Fibroblast of lung (primary cell): ENCODE measurements at places on chromosomes 6 and 20.

DNA sequence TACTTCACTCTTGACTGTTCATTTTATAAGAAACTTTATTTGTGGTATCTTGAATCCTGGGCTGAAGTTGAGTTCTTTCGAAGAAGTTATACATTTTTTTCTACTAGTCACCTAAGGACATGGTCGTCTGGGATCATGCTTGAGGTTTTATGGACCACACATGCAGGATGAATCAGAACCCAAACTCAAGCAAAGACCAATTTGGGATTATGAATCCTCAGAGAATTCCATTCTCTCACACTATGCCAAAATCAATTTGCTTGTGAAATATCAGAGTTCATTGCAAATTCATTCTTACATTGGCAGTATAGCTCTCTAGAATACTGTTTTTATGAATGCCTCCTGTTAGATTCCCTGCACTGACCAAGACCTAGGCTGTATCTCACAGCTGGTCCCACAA lies 114.3 kb upstream of the HDAC2 start:
- peak; percentile 27 for DNase-seq

DNA sequence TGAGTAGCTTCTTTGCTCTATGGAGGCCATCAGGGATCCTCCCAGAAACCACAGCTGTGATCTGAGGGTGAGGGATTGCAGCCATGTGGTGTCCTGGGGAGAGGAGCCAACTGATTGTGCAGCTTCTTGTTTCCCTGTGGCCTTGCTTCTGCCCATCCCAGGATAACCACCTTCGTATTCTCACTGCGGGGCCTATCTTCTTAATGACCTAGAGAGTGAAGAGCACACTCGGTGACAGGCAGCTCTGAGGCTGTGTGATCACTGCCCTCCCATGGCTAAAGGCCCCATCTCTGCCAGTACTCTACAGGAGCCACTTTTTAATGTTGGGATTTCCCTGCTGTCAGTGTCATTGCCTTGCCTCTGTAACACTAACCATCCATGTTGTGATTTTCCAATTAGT lies 5.3 kb upstream of the RAET1L start:
- no peak for DNase-seq

DNA sequence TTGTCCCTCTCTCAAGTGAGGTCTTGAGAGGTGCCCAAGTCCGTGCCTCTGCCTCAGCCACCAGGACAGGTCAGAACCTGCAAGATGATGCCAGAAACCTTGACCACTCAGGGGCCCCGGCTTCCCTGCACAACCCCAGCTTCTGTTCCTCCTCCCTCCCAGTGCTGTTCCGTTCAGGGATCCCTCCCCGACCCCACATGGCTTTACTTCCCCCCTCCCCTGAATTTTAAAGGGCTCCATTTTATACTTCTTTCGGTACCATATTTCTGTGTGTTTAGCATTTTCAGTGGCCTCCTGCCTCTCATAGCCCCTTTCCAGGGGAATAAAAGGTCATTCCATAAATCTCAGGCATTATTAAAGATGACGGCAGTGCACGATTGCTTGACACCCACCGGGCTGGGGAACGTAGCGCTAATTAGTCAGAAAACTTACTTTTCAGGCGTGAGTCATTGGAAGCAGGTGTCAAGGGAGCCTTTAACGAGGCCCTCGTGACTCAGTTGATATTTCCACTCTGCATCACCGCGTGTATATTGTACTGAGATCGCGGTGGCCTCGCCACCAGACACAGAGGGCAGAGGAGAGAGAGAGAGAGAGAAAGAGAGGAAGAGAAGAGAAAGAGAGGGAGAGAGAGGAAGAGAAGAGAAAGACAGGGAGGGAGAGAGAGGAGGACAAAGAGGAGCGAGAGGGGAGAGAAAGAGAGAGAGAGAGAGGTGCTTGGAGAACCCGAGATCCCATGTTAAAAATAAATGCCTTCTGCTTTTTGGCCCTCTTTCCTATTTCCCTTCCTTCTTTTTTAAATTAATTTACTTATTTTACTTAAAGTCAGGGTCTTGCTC lies 21.3 kb downstream of the KCNG1 start:
- no peak for DNase-seq

DNA sequence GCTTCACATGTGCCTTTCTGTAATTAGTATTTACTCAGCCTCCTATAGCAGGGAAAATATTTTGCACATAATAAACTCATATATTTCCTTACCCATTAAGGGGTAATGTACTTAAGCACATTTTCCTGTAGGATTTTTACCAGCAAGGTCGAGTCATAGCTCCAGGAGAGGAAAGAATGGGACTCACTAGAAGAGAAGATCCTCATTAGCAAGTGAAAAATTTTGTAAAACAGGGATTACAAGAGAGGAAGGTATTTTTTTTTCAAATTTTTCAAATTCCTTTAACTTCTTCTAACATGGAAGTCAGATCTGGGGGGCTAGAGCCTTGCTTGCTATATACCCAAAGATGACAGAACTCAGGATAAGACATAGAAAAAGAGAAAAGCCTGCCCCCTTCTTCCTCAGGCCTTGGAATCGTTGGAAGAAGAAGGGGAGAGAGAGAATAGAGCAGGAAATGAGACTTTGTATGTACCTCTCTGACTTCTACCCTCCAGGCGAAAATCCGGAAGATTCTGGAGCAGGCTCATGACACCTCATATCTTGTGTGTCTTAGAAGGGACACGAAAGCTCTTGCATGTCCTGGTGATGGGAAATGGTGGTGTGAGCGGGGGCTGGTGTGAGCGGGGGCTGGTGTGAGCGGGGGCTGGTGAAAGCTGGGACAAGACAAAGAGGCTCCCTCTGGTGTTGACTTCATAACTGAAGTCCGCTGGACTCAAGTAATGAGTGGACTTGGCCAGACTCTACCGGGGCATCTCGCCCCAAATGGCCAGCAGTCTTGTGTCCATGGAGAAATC lies 256.9 kb upstream of the PLCB4 start:
- no peak for DNase-seq

DNA sequence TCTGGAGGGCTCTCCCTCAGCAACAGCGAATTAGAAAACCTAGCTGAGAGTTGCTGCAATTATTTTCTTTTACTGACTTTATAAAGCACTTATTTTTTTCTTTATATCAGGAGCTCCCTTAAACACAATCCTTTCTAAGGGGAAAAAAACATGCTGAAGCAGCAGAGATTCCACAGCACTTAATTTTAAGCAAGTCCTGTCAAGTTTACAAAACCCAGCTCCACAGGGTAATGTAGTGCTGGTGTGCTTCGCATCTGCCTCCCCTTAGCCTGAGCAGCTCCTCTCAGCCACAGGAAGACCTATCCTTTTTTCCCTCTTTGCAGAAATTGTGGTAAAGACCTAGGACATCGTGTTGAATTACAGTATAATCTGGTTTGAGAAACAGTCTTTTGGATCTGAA lies 208.1 kb upstream of the SYNDIG1 start:
- DNase-seq = no peak

DNA sequence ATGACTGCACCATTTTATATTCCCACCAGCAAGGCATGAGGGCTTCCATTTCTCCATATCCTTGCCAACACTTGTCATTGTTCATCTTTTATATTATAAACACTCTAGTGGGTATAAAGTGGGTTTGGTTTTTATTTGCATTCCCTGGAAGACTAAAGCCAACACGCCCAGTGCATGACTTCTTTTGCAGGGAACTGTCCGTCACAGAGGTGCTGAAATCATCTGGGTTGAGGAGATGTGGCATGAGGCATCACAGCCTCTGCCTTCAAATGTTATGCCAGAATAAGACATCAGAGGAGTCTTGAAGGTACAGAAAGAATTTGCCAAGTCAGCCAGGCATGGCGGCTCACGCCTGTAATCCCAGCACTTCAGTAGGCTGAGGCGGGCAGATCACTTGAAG lies 29.9 kb upstream of the FAM210B start:
- no peak for DNase-seq

DNA sequence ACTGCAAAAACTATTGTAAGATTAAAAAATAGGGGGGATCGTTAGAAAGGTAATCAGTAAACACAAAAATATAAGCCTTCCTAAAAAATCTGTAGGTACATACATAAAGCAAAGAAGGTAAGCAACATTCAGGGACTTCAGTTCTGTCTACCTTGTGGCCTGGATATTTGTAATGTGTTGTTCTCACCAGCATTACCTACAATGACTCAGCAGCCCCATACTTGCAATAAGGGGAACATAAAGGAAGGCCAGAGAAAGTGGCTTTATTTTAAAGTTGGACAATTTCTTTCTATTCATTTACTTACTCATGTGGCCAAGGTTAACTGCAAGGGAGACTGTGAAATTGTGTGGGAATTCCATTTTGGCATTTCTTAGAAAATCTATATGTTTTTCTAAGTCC lies 277.2 kb upstream of the PREP start:
- no peak for DNase-seq

DNA sequence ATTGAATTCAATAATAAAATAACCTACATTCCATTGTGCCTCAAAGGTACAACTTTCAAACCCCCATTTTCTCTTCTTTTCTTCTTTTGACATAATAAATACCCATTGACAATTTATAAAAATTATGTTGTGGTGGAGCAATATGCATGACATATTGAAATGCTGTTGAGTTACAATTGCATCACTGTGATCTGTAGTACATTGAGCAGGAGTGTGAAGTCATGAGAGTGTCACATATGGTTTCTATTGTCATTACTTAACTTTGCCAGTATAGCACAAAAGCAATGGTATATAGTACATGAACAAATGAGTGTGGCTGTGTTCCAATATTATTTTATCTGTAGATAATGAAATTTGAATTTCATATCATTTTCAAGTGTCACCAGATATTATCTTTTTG lies 441.3 kb downstream of the GJA1 start:
- DNase-seq = peak; percentile 22

- DNase-seq = no peak
Measured at GRCh38 chr6:128742900-128743299, 140.0 kb upstream of the LAMA2 start.

- no peak for DNase-seq
Measured at GRCh38 chr6:136137008-136137692, 113.0 kb downstream of the MTFR2 start.

DNA sequence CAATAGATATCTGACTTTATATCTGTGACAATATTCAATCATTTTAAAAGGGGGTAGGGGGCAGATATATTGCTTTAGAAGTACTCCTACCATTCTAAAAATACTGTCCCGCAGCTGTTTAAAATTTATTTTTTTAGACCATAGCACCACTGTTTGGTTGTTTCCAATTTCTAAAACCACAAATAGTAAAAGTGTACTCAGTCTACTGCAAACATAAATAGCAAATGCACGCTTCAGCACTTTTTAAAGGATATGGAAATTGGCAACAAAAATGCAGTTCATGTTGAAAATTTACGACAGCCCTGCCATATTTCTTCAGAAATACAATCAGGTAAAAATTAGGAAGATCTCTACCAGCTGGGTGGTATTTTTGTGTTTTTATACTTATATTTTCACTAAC lies 132.0 kb upstream of the RUNX2 start:
- DNase-seq = no peak

DNA sequence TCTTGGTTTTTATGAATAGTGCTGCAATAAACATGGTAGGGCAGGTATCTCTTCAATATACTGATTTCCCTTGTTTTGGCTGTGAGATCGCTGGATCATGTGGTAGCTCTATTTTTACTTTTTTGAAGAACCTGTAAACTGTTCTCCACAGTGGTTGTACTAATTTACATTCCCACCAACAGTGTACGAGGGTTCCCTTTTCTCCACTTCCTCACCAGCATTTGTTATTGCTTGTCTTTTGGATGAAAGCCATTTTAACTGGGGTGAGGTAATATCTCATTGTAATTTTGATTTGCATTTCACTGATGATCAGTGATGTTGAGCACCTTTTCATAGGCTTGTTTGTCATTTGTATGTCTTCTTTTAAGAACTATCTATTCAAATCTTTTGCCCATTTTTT lies 8.0 kb upstream of the ARG1 start:
- no peak for DNase-seq

- no peak for DNase-seq
Measured at GRCh38 chr6:14664112-14664601, 546.6 kb downstream of the CD83 start.
